Effector memory CD8-positive, alpha-beta T cell (primary cell): ENCODE measurements at places on chromosomes 2 and 18.

GRCh38 chr18:28112056-28112470, 64.9 kb downstream of the CDH2 start:
- no peak for DNase-seq

DNA sequence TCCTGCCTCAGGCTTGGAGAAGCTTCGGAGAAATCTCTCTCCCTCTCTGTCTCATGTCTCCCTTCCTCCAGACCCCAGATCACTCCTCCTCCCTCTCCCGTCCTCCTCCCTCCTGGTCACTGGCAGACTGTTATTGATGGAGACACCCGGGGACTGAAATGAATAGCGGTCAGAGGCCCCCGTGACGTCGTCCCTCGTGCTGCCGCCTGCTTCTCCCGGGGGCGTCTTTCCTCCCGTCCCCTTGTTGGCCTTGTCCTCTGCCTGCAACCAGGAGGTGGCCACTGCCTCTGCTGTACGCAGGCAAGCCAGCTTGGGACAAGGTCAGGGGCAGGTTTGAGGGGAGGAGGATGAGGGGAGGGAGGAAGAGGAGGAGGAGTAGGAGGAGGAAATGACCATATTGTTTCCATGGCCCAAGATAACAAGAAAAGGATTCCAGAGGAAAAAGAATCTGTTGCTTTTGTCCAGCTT, 78.2 kb downstream of the CELF4 start:
- no peak for DNase-seq

GRCh38 chr2:96876269-96877041, 6.6 kb upstream of the SEMA4C start:
- no peak for DNase-seq

GRCh38 chr18:23359421-23359820, 93.7 kb upstream of the RIOK3 start:
- DNase-seq, result no peak

GRCh38 chr2:124025171-124025580, at the start of gene CNTNAP5:
CNTNAP5 (plus strand) TSS chr2:124025287; CDS start chr2:124025651, 364 bp downstream.
- DNase-seq, result no peak

- no peak for DNase-seq
Observed at GRCh38 chr18:23847321-23847986, 158.2 kb downstream of the LAMA3 start.

DNA sequence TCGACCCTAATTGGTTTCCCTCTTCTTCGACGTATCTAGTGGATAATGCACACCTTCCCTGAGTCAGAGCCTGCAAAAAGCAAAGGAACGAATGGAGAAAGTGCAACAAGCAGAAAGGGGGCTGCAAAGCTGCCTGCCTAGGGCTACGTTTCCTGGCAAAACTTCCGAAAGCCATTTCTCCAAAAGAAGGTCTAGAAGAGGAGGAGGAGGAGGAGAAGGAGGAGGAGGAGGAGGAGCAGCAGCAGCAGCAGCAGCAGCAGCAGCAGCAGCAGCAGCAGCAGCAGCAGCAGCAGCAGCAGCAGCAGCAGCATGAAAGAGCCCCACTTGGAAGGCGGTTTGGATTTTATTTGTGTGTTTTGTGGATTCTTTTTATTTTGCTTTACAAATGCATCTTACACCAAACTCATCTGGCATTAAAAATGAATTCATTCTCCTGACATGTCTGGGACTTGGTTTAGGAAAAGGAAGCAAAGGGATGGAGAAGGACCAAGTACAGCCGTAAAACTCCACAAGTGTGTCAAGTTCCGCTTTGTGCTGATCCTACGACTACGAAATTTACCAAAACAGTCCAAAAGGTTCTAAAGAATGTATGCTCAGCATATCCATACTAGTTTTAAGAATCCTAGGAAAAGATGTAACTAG, 2.0 kb downstream of the TCF4 start:
- no peak for DNase-seq

DNA sequence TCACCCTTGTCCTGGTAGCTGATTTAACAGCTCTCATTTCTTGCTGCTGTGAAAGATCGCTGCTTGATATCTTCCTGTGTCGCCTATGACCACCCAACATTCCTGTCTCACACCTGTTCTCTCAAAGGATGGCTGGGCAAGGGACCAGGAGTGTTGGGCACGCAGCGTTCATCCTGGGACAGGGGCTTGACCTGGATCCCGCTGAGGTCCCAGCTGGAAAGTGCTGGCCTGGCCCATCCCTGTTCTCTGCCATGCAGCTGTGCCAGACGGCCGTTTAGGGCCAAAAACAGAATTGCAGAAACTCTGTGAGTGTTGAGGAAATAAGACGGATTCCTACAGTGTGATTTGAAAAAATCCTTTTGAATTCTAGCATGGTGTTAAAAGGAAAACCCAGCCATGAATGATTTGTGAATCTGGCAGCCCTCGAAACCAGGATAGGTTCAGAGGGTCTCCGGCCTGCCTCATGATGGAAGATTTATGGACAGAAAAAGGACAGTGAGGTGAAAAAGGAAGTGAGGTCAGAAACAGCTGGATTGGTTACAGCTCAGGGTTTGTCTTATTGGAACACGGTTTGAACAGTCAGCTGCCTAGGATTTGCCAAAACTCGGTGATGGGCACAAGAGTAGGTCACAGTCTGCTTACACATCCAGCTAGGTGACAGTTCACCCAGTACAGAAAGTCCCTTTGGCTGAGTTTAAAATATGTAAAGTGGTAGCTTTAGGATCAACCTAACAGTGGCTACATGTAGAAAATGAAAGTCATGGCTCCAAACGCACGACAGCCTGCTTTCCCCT, 164.8 kb downstream of the DCDC2C start:
- no peak for DNase-seq

DNA sequence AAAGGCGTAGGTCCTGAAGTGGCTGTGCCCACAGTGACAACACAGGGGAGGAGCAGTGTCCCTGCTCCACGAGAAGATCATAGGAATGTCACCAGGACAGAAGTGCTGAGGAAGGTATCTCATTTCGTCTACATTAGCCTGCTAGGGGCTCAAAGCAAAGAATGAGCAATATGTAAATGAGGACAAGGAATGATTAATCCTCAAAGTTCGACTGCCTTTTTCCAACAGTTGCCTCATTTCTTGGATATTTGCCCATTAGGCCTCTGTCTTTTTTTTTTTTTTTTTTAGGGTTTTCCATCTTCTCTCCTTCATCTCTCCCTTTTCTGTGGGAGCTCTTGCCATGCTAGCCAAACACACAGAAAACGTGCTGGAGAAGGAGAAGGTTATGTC, 105.2 kb upstream of the ARHGAP28 start:
- no peak for DNase-seq

DNA sequence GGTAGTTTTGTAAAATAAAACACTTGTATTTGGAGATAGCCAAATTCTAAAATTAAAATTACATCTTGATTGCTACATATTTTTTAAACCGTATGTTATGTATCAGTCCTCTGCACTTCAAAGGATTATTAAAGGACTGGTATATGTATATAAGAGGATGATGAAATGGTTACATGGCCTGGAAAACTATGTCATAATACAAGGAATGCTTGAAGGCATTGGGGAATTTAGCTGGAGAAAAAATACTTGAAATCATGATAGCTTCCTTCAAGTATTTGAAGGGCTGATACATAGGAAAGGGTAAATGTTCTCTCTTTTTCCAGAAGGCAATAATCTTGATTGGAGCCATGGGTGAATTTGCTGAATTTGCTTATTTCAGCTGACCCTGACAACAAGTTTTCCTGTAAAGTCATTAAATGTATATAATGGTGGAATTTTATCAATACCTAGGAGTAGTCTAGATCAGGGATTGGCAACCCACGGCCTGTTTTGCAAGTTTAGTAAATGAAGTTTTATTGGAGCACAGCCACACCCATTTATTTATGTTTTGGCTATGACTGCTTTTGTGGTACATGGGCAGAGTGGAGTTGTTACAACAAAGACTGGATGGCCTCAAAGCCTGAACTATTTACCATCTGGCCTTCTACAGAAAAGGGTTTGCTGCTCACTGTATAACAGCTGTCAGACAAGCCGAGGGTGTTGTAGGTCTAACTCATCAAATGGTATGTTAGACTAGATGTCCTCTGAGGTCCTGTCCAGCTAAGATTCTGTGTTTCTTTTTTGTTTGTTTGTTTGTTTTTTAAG, 34.4 kb downstream of the ACYP2 start:
- no peak for DNase-seq

- DNase-seq, result peak; percentile 68
Observed at GRCh38 chr18:22391407-22392345, 26.0 kb downstream of the CTAGE1 start.

- peak; percentile 42 for DNase-seq
Observed at GRCh38 chr2:232325324-232326273, 53.0 kb upstream of the ALPP start.

DNA sequence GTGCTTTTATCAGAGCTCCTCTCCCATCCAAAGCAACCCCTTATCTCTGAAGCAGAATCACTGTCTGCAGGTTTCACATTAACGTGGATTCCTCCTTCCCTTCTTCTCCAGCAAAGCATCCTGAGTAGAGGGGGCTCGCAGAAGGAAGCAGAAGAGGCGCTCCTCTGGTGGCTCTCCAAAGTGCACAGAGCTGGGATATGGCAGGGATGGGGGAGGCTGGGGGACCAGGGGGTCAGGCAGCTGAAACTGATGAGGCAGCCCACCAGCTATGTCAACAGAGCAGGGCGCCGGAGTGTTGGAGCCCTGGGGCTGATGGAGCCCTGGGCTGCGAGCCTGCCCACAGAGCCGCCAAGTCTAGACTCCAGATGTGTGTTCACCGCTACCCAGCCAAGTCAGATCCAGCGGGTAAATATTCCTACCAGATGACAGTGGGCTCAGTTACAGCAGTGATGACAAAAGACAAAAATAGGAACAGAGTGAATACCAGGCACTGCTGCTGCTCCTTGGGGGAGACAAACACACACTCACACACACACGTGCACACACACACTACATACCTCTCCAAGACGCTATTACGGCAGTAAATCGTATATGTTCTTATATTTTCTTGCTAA, 678.3 kb upstream of the ID2 start:
- no peak for DNase-seq

DNA sequence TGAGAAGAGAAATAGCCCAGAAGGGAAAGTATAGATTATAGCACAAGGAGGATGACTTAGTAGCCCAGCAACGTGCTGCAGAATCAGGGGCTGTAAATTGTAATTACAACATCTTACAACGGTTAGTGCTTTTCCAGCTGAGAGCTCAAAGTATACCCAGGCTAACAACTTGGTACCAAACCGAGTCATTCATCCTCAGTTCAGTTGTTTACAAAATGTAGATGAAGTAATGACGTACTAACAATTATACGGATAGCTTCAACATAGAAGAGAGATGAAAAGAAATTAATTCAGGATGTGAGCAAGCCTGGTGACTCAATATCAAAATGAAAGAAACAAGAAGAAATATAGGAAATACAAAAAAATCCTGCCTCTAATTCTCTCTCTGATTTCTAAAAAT, 99.2 kb downstream of the DYNAP start:
- DNase-seq, result no peak

GRCh38 chr2:70145851-70146739, 44.7 kb downstream of the C2orf42 start:
- DNase-seq, result no peak
